Thyroid gland (tissue), 4 donors: ENCODE measurements at places on chromosomes 6 and 20. TPM values are rescaled to one million over a fixed set of nuclear protein-coding genes. Genes with fewer than 3 reads are reported as not detected.
A peak's percentile ranks its signal among the peaks of the same experiment; 100 is the strongest.

DNA sequence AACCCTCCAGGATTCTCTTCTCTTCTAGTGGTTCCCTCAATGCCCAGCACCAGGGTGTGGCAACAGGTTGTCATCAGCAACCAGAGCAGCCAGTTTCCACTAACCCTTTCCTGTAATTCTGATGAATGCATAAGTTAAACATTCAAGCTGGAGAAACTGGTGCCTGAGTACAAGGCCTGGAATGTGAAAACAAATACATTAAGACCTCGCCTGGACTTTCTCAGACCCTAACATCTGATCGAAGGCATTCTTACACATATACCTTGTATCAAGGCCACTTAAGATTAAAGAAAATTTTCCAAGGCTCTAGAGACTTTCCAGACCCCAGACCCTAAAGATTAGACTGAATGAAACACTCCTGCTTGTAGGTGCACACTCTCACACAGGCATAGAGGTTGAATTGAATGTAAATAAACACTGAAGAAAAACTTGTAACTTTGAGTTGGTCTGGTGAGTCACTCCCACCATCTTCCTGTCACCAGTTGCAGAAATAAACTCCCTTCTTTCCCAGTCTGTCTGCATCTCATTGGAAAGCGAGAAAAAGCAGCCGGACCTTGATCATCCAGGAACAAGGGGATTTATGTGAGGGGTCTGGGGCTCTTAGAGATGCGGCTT, 9.0 kb downstream of the LRP11 start:
- H3K27ac ChIP-seq = no peak overlapping the region
- no peaks in the 10 kb centered on the region for H3K36me3 ChIP-seq
- H3K27me3 ChIP-seq = no peaks in the 10 kb centered on the region
- H3K4me1 ChIP-seq = peaks cover 39% of the 10 kb centered on the region
- no peak for DNase-seq
- no peak overlapping the region for H3K4me3 ChIP-seq

The ZSCAN12 gene
- total RNA-seq = 8.2 TPM

The FOXC1 gene
- 7.1 TPM for total RNA-seq

The VGLL2 gene
- not detected for total RNA-seq

GRCh38 chr6:7252390-7252789, 60.6 kb downstream of the SSR1 start:
- H3K36me3 ChIP-seq = peaks cover 27% of the 10 kb centered on the region
- no peaks in the 10 kb centered on the region for H3K27me3 ChIP-seq
- H3K4me3 ChIP-seq = no peak overlapping the region
- H3K27ac ChIP-seq = no peak overlapping the region
- no peak for DNase-seq

The FIG4 gene
- total RNA-seq = 16.5 TPM

- DNase-seq = peak; percentile 67
- peaks cover 9% of the 10 kb centered on the region for H3K36me3 ChIP-seq
These were observed 36.4 kb downstream of the CSNK2A1 start for GRCh38 chr20:507006-507758.

DNA sequence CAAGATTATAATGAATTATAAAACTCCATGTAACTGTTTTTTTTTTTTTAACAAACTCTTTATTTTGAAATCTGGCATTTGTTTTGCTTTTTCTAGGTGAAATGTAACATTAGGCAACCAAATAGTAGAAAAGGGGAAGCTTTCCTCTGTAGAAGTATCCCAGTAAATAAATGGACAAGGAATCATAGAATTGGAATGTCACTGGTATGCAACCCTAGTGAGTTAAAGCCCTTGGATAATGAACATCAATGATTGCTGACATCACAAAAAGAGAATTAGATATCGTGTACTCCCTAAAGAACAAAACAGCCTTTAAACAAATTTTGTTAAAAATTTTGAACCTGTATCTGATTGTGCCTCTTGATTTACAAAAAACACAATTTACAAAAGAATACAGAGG, 93.9 kb upstream of the OGFRL1 start:
- no peak overlapping the region for H3K27ac ChIP-seq
- H3K4me3 ChIP-seq = no peak overlapping the region
- no peaks in the 10 kb centered on the region for H3K36me3 ChIP-seq
- DNase-seq = no peak
- no peaks in the 10 kb centered on the region for H3K27me3 ChIP-seq

The VEGFA gene
- total RNA-seq = 510 TPM

- no peaks in the 10 kb centered on the region for H3K4me1 ChIP-seq
- H3K27me3 ChIP-seq = no peaks in the 10 kb centered on the region
- H3K4me3 ChIP-seq = no peak overlapping the region
These were observed 342.1 kb downstream of the PLCB1 start for GRCh38 chr20:8474027-8474668.

- H3K4me1 ChIP-seq = peaks cover 5% of the 10 kb centered on the region
- no peaks in the 10 kb centered on the region for H3K36me3 ChIP-seq
- no peaks in the 10 kb centered on the region for H3K27me3 ChIP-seq
- no peak overlapping the region for H3K4me3 ChIP-seq
- DNase-seq = no peak
These were observed 1352.6 kb upstream of the GJE1 start for GRCh38 chr6:140779991-140780596.

DNA sequence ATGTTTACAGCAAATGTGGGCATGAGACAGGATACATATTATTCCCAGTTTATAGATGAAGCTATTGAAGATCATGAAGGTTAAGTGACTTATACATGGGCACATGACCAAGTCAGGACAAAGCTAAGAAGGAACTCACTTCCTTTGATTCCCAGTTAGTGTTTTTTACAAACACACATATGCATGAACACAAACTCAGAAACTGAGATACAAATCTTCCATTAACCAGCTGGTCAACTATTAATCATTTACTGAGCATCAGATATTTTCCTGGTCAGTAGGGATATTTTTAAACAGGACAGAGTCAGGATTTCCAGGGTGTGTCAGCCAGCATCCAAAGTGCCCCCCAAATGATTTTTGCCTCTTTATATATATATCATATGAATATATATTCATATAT, 222.2 kb downstream of the OGFRL1 start:
- DNase-seq = no peak
- H3K27me3 ChIP-seq = no peaks in the 10 kb centered on the region
- no peaks in the 10 kb centered on the region for H3K36me3 ChIP-seq
- H3K4me3 ChIP-seq = no peak overlapping the region
- H3K4me1 ChIP-seq = peaks cover 11% of the 10 kb centered on the region

The HLA-DOB gene
- not detected for total RNA-seq

GRCh38 chr6:129030215-129030614, 147.3 kb downstream of the LAMA2 start:
- no peak overlapping the region for H3K27ac ChIP-seq
- no peaks in the 10 kb centered on the region for H3K27me3 ChIP-seq
- no peak for DNase-seq
- H3K4me1 ChIP-seq = no peaks in the 10 kb centered on the region

- DNase-seq = no peak
- no peaks in the 10 kb centered on the region for H3K36me3 ChIP-seq
- no peaks in the 10 kb centered on the region for H3K4me1 ChIP-seq
- no peak overlapping the region for H3K27ac ChIP-seq
These were observed 91.9 kb upstream of the CCDC28A start for GRCh38 chr6:138681627-138682026.

- peaks cover 40% of the 10 kb centered on the region for H3K4me1 ChIP-seq
- no peaks in the 10 kb centered on the region for H3K27me3 ChIP-seq
- H3K36me3 ChIP-seq = no peaks in the 10 kb centered on the region
- DNase-seq = peak; percentile 29
- peak overlapping the region; percentile 93 for H3K4me3 ChIP-seq
- H3K27ac ChIP-seq = peak overlapping the region; percentile 91
These were observed 571 bp downstream of the ITCH start for GRCh38 chr20:34363465-34364222.

DNA sequence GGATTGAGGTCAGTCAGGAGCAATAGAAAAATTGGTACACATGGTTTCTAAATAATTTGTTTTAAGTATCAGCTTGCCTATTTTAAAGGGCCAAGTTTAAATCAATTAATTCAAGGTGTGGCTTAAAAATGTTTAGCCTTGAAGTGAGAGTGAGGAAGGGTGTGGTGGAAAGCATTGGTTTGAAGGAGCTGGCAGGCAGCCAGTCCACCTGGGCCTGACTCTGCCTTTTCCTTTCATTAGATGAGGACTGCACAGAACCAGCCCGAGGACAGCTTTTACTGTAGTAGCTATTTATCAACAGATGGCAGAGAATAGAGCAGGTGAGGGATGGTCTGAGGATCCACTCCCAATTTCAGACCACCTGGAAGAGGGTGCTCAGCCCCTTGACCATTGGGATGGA, 42.4 kb downstream of the DHX35 start:
- peak; percentile 38 for DNase-seq
- peaks cover 40% of the 10 kb centered on the region for H3K36me3 ChIP-seq
- H3K4me1 ChIP-seq = no peaks in the 10 kb centered on the region

- no peak overlapping the region for H3K27ac ChIP-seq
- no peaks in the 10 kb centered on the region for H3K27me3 ChIP-seq
These were observed 25.2 kb downstream of the PHF3 start for GRCh38 chr6:63660757-63661156.

DNA sequence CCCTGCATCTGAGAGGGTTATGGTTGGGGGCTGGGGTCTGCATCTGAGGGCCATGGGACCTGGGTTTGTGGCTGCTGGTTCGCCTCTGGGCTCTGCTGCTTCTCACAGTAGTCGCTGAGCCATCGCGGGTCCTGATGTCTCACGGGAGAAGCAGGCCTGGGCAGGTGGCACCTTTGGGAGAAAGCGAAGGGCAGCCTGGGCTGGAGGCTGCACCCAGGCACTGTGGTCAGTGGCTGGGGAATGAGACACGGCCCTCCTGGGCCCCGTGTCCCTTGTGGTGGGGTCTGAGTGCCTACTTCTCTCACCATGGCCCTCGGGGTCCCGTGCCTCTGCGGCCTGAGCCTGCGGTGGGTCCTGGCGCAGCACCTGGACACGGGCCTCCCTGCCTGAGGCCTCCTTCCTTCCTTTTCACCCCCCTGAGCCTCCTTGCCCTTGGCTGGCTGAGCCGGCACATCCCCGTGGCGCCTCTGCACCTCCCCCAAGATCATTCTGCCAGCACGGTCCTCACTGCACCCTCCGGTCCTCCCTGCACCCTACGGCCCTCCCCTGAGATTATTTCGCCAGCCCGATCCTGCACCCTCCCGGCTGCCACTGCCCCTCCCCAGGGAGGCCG, 206.0 kb downstream of the ERMARD start:
- H3K4me1 ChIP-seq = peaks cover 22% of the 10 kb centered on the region
- DNase-seq = no peak
- no peaks in the 10 kb centered on the region for H3K36me3 ChIP-seq
- no peaks in the 10 kb centered on the region for H3K27me3 ChIP-seq
- no peak overlapping the region for H3K4me3 ChIP-seq

The EYA2 gene
- 9.9 TPM for total RNA-seq

GRCh38 chr6:150987855-150988464, 122.5 kb downstream of the MTHFD1L start:
- no peak for DNase-seq
- no peaks in the 10 kb centered on the region for H3K27me3 ChIP-seq
- no peaks in the 10 kb centered on the region for H3K4me1 ChIP-seq
- H3K4me3 ChIP-seq = no peak overlapping the region

DNA sequence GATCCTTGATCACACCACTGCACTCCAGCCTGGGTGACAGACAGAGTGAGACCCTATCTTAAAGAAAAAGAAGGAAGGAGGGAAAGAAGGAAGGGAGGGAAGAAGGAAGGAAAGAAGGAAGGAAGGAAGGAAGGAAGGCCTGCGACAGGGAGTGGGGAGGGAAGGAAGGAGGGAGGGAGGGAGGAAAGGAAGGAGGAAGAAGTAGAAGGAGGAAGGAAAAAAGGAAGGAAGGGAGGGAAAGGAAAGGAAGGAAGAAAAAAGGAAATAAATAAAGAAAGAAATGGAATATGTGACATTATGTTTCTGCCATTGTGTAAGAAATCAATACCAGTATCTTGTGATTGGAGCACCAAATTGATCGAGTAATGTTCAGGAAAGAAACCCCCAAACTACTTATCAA, 16.2 kb downstream of the PHACTR2 start:
- no peaks in the 10 kb centered on the region for H3K27me3 ChIP-seq
- H3K4me3 ChIP-seq = no peak overlapping the region
- no peak overlapping the region for H3K27ac ChIP-seq

DNA sequence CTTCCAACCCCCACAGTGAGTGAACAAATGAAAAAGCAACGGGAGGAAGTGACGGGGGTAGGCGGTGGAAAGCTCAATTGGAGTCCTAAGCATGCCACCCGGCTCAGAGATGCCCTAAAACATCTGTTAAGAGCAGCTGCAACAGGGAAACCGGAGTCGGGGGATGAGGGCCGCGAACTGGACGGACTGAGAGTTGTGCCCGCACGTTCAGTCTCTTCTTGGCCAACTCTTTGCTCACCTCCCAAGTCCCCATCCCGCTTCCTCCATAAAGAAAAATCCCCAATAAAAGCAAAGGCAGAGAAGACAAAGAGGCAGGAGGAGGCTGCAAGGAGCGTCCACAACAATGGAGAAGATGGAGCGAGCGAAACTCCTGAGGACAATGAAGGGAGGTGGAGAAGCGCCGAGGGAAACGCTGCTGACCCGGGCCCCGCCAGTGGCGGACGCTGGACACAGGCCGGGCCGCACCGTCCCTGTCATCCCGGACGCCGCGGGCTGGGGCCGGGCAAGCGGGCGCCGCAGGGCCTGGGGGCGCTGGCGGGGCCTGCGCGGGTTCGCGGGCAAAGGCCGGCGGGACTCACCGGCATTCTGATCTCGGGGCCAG, 600 bp downstream of the SEC63 start:
- no peaks in the 10 kb centered on the region for H3K36me3 ChIP-seq
- H3K4me3 ChIP-seq = peak overlapping the region; percentile 38
- peaks cover 23% of the 10 kb centered on the region for H3K4me1 ChIP-seq

The GSTA3 gene
- not detected for total RNA-seq

The TMEM170B gene
- total RNA-seq = 7.1 TPM
